ENCODE measurements at places on chromosomes 4 and X.

- DNase-seq: no peak
Observed at GRCh38 chrX:7261672-7262332, 113.8 kb upstream of the PUDP start.

DNA sequence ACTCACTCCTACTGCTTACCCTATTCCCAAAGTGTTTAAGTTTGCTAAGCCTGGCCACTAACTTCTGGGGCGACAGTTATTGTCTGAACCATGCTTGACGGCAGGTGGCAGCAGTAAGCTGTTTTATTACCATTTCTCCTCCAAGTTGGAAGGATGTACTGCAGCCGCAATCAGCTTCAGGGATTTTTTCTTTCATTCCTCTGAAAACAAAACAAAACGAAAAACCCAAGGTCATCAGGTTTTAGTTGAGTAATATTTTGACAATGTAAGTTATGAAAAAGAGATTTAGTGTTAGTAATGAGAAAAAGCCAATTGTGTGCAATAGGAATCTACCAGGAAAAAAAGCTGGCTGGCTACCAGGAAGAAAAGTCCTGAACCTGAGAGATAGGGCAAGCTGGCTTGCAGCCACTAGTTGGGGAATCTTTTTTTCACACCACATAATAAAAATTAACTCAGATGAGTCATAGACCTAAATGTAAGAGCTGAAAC lies 13.2 kb upstream of the RAB9B start:
- DNase-seq: peak; percentile 10

- no peak for DNase-seq
Observed at GRCh38 chr4:93671093-93671492, 157.5 kb upstream of the ATOH1 start.

- DNase-seq: no peak
Observed at GRCh38 chr4:28565396-28565795, 1704.8 kb downstream of the STIM2 start.

GRCh38 chrX:120297923-120298322 lies 13.3 kb downstream of the TMEM255A start:
- DNase-seq: no peak

DNA sequence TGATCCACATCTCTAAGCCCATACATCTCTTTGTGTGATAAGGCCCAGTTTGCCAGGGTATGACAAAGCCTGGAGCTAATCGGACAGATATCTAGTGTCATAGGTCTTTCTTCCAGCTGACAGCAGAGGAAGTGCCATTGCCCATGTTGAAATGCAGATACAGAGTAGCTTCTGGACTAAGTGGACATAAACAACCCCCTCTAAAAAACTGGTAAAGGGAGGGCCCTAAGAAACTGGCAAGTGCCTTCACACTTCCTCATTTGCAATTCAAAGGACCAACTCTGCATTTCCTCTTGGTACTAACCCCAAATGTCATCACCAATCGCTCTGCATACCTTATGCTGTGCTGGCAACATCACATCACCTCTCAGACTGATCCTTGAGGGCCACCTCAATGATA lies 20.8 kb downstream of the ARHGEF6 start:
- no peak for DNase-seq

DNA sequence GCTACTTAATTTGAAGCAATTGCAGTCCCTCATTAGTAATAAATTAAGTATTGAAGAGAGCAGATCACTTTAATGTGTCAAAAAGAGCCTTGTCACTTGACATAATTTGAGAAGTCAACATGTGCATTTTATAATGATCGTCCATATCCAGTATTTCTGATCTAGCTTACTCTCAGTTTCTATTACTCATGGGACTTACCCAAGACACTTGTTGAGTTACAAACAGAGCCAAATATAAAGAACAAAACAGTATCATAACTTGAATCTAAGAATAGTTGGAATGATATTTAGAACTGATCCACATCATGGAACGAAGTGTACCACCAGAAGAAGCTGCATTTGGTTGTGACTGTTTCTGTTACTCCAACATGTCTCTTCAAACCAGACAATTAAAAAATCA lies 54.7 kb downstream of the SLITRK4 start:
- DNase-seq: no peak

DNA sequence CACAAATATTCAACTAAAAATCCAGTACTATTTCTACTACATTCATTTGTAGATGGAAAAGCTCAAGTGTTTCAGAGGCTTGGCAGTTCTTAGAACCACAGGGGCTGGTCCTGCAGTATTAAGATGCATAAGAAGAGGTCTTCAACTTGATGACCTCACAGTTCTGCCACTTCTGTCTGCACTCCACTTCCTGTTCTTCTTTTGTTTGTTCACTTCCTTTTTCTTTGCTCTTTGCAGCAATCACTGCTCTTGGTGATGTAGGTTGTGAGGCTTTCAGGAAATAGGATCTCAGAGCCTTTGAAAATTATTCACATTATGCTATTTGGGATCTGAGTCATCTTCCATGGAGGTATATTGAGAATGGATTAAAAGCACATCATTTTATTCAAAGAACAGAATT lies 602.0 kb upstream of the CPEB2 start:
- no peak for DNase-seq

- no peak for DNase-seq
Observed at GRCh38 chr4:102439812-102440211, 61.3 kb upstream of the NFKB1 start.

- DNase-seq: no peak
Observed at GRCh38 chr4:901192-901910, 30.8 kb downstream of the GAK start.
